Hepatocyte (in vitro differentiated cells): ENCODE measurements at places on chromosomes 1 and 21. TPM values are rescaled to one million over a fixed set of nuclear protein-coding genes. Genes with fewer than 3 reads are reported as not detected.
A peak's percentile ranks its signal among the peaks of the same experiment; 100 is the strongest.

Gene RPE65
- 0.32 and 0.70 TPM in 2 replicates for total RNA-seq

Gene FCRL2
- 0.13 TPM in 1 of 2 replicates, not detected in the other for total RNA-seq

Gene PADI2
- total RNA-seq = 11.3 and 11.7 TPM in 2 replicates

Gene UBE4B
- 32.2 and 41.1 TPM in 2 replicates for total RNA-seq

Gene CRABP2
- 54.5 and 93.5 TPM in 2 replicates for total RNA-seq

Gene SEC22B
- 49.5 and 52.9 TPM in 2 replicates for total RNA-seq

Gene NMNAT2
- 0.88 and 1.00 TPM in 2 replicates for total RNA-seq

Gene TRABD2B
- 0.60 and 1.00 TPM in 2 replicates for total RNA-seq

Gene RGS7
- 0.73 and 1.1 TPM in 2 replicates for total RNA-seq

DNA sequence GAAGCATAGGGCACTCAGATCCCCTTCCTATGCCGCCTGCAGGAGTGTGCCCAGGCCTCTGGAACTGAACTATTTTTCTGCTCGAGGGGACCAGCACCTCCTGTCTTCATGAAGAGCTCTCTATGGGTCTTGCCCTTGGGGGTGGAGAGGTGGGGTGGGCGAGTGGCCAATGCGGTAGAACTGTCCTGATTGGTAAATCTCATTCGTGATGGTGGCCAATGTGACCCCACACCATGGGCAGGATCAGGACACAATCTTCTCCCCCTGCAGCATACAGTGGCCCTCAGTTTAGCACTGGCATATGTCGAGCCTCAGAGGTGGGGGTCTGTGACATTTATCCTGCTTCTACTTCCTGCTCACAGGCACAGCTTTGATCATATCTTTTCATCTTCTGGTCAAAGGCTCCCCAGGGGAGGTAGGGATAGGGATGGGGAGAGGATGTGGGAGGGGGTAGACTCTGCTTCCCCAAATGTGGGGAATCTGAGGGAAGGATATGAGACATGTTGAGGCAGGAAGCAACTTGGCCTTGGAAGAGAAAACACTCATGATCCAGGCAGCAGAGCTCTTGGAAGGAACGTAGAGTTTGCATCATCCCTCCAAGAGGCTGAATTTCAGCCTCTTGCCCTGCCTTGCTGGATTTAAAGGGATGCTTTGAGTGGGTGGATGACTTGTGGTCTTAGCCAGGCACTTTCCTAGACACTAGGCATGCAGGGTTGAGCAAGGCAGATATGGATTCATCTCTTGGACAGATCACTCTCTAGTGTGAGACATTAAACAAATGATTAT lies 81.8 kb downstream of the LAMC2 start:
- DNase-seq = peak; percentile 32
- H3K4me3 ChIP-seq = no peak overlapping the region
- no peaks in the 10 kb centered on the region for H3K27me3 ChIP-seq
- peak overlapping the region; percentile 47 for H3K27ac ChIP-seq

DNA sequence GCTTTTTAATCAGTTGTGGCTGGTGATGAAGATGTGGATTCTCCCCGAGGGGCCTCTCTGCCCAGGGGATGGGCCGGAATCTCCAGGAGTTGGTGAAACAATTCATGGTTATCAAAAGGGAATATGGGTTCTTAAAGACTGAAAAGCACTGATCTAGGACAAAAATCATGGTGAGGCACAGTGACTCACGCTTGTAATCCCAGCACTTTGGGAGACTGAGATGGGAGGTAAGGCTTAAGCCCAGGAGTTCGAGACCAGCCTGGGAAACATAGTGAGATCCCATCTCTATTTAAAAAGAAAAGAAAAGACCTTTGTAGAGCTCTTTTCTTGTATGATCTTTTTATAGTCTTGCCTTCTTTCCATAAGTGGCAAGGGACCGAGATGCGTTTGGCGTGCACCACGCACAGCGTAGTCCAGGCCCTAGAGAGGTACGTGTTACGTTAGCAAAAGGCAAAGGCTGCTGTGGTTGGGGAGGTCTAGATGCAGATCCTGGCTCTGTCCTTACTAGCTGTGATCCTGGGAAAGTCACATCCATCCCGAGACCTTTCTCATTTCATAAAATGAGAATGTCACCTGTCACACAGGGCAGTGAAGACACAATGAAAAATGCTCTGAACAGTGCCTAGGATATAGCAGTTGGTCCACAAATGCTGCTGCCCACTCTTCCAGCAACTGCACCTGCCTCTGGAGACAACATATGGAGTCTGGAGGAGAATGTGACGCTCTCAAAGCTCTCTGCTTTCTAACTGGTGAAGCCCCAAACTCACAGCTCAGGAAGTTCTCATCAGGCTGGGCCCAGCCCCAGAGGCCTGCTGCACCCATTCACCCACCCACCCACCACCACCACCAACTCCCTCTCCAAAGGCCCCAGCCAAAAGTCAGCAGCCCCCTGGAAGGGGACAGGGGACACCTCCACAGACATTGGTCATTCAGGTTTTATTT lies 54.8 kb downstream of the KIF21B start:
- H3K27me3 ChIP-seq = no peaks in the 10 kb centered on the region
- H3K36me3 ChIP-seq = no peaks in the 10 kb centered on the region
- no peaks in the 10 kb centered on the region for H3K4me1 ChIP-seq

DNA sequence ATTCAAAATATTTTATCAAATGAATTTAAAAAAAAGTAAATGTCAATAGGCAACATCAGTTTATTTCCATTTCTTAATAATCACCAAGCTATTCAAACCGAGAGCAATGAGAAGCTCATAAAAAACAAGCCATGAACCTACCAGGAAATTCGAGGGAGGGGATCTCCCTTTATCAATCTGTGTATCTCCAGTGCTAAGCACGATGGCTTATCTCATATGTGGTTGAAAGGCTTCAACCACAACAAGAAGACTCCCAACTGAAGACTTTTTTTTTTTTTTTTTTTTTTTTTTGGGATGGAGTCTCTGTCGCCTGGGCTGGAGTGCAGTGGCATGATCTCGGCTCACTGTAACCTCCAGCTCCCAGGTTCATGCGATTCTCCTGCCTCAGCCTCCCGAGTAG lies 833.3 kb downstream of the USP25 start:
- no peak for DNase-seq
- no peaks in the 10 kb centered on the region for H3K27me3 ChIP-seq
- no peak overlapping the region for H3K4me3 ChIP-seq
- H3K27ac ChIP-seq = no peak overlapping the region
- H3K36me3 ChIP-seq = no peaks in the 10 kb centered on the region

DNA sequence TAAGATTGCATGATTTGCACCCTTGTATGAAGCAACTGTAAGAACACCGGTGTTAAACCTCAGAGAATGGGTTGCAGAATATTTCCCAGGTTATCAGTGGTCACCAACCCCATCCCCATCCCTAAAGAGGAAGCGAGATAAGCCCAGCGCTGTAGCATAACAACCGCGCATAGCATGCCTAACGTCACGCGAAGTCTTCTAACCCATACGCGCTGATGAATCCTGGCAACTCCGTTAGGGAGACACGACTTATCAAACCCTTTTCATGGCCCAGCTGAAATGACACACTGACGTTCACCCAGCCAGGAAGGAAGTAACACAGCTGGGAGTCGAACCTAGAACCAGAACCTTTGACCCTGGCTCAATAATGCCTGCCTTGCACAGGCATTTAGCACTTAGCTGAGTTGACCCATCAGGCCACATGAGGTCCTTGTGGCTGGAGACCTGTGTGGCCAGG lies 24.2 kb downstream of the TMEM51 start:
- no peak overlapping the region for H3K27ac ChIP-seq
- H3K36me3 ChIP-seq = no peaks in the 10 kb centered on the region
- DNase-seq = no peak
- H3K27me3 ChIP-seq = no peaks in the 10 kb centered on the region
- H3K4me1 ChIP-seq = peaks cover 26% of the 10 kb centered on the region

GRCh38 chr1:54415991-54416390 lies 9.8 kb upstream of the SSBP3 start:
- H3K27ac ChIP-seq = no peak overlapping the region
- DNase-seq = no peak
- H3K36me3 ChIP-seq = no peaks in the 10 kb centered on the region

DNA sequence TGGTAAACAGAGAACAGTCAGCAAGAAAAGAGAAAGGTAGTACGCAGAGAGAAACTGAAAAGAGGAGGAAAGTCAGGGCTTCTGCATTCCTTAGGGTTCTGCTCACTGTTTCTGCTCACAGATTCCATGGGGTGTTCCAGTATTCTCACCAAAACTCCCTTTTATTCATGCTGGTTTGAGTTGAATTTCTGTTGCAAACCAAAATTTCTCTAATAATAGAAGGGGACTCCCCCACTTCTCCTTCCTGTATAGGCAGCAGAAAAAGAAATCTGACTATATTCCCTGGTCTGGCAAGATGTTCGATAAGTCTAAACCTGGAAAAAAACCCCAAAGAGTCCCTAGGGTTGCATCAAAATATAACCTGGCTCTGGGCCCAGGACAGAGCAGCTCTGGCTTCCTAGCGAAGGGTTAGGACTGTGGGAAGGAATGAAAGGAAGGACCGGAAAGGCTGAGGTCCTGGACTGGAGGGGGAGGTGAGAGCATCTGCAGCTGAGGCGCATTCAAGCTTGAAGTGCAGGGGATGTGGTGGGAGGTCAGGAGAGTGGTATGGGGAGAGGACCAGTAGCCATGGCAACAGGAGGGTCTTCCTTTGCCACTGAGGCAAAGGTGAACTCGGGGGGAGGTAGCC lies 18.8 kb upstream of the RGS16 start:
- no peak overlapping the region for H3K4me3 ChIP-seq
- no peak for DNase-seq
- H3K27ac ChIP-seq = no peak overlapping the region

GRCh38 chr1:192439373-192440025 lies 122.7 kb downstream of the RGS21 start:
- H3K4me3 ChIP-seq = no peak overlapping the region
- no peaks in the 10 kb centered on the region for H3K36me3 ChIP-seq
- H3K27ac ChIP-seq = no peak overlapping the region
